Stimulated activated CD4-positive, alpha-beta T cell treated with anti-CD3 and anti-CD28 coated beads, Interleukin-15, amount 100 ng/mL, for 48 hours (primary cell): ENCODE measurements at places on chromosomes 5 and 9.

GRCh38 chr5:74722271-74722670, 37.2 kb downstream of the HEXB start:
- no peak for DNase-seq

DNA sequence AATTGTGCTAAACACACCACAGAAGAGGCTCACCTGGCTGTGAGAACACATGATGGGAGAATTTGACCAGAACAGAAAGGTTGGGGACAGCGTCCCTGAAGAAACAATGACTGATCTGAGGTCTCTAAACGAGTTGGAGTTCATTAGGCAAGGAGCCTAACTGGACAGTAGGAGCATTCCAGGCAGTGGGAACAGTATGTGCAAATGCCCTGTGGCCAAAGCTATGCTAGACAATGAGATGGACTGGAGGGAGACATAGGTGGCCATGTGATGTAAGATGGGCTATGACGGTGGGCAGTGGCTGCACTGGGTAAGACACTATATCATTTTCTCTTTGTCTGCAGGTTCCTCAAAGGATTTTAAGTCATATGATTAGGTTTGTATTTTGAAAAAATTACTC, 95.1 kb upstream of the ARAP3 start:
- DNase-seq = no peak

DNA sequence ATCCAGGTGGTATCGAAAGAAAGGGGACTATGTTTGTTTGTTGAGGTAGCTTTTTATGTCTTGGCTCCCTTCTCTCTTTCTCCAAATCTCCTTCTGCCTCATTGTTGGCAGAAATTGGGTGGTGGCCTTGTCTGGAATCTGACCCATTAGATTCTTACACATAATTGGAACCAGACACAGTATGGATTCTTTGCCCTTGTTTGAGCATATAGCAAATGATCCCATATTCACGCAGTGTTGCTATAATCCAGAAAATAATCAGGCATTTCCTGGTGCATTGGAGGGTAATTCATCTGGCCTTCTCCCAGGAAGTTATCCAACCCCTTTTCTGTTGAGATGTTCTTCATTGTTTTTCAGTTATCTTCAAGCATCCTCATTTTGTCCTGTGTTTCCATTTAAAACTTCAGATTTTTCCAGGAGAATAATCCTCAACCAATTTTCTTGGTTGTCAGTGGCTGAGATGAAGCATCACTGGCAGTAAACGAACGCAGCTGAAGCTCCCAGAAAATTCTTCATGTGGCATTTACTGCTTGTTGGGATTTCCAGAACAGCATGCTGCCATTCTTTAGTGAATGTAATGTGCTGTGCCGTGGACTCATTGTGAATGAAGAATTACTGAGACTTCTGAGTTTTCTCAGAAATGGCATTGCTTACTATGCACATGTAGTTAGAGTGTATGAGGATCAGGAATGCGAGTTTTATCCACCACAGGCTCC, 70.5 kb upstream of the NTRK2 start:
- no peak for DNase-seq

DNA sequence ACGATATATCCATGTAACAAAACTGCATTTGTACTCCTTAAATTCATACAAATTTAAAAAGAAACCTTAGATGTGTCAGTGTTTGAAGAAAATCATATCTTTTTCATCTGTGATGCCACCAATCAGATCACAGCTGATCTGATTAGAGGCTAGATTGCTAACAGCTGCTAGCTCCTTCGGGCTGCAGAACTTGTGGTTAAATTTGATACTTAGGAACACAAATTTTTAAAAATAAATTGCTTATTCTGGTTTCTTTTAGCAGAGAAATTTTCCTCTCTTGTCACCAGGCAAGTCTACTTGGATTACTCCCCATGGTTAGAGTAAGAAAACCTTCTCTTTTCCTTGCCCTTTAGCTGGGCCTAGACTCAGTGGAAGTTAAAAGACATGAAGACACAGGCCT, 94.6 kb upstream of the RANBP6 start:
- DNase-seq = no peak

DNA sequence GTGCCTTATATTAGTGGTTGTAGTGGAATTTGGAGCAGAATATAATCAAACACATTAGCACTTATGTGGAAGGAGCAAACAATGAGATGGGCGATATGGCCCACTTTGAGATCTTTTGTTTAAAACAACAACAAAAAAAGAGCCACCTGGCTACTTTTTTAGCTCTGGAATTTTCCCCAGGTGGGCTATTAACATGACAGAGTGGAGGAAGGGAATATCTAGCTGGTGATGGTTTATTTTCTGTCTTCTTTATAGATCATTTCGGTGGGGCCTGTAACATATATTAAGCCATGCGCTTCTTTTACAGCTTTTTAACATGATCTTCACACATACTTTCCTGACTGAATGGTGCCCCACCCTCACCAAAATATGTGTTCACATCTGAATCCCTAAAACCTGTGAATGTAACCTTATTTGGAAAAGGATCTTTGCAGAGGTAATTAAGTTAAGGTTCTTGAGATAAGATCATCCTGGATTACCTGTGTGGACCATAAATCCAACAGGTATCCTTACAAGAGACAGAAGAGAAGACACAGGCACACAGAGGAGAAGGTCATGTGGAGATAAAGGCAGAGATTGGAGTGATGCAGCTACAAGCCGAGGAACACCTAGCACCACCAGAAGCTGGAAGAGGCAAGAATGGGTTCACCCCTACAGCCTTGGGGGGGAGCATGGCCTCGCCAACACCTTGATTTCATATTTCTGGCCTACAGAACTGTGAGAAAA, 16.6 kb upstream of the ENTREP1 start:
- DNase-seq = no peak

DNA sequence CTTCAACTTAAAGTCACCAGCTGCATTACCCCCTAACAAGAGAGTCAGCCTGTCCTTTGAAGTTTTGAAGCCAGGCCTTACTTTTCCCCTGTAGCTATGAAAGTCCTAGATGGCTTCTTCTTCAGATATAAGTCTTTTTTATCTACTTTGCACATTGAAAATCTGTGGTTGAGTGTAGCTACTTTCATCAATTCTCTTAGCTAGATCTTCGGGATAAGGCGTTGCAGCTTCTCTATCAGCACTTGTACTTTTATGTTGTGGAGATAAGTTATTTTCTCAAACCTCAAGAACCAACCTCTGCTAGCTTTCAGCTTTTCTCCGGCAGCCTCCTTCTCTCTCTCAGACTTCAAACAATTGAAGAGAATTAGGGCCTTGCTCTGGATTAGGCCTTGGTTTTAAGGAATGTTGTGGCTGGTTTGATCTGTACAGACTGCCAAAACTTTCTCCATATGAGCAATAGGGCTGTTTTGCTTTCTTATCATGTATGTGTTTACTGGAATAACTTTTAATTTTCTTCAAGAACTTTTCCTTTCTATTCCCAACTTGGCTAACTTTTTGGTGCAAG, 21.6 kb downstream of the CATSPER3 start:
- no peak for DNase-seq

- DNase-seq = no peak
These were observed 109.9 kb downstream of the EDIL3 start for GRCh38 chr5:84274585-84275468.

GRCh38 chr5:151085517-151086041, 4.7 kb upstream of the TNIP1 start:
- no peak for DNase-seq

- no peak for DNase-seq
These were observed 342.4 kb downstream of the FGF10 start for GRCh38 chr5:44046619-44047364.

DNA sequence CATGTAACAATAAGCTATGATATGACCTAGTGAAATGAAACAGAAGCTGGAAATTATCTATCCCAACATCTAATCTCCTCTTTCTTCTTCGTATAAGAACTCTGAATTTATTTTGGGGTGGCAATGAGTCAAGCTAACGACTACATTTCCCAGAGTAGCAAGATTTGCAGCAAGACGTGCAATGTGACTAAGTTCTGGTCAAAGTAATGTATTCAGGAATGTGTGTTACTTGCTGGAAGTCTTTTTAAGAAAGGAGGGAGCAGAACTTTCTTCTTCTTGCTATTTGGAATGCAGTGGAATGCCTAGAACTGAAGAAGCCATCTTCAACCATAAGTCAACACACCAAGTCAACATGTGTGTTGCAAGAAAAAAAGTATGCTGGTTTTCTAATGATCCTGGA, 406.6 kb upstream of the MEF2C start:
- DNase-seq = no peak
